ENCODE measurements at places on chromosomes 11 and 22. TPM values are rescaled to one million over a fixed set of nuclear protein-coding genes. Genes with fewer than 3 reads are reported as not detected.

LGALS12 gene
- not detected for total RNA-seq

CLCF1 gene
- 1.5 TPM for total RNA-seq

APOL6 gene
- 29.4 TPM for total RNA-seq

DRD4 gene
- 0.16 TPM for total RNA-seq

MCHR1 gene
- under 0.01 TPM for total RNA-seq
